ENCODE measurements at places on chromosomes 16 and 17.

DNA sequence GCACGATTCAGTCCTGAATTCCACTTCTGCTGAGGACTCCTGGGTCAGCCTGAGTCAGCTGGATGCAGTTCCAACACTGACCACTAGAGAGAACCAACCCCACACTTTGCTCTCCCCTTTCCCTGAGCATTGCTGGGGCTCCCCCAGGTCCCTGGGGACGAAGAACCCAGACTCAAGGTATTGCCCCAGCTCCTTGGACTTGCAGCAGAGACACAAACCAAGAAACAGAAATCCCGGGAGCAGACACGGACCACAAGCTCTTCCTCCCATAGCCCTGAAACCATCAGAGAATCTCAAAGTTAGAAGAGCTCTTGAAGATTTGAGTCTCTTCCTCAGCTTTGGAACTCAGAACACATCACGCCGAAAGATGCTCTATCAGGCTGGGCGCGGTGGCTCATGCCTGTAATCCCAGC is 678 bp upstream of the GH1 start:
- DNase-seq: peak; percentile 62

- no peak for DNase-seq
Measured at GRCh38 chr16:11386791-11387546, 41.7 kb downstream of the RMI2 start.

DNA sequence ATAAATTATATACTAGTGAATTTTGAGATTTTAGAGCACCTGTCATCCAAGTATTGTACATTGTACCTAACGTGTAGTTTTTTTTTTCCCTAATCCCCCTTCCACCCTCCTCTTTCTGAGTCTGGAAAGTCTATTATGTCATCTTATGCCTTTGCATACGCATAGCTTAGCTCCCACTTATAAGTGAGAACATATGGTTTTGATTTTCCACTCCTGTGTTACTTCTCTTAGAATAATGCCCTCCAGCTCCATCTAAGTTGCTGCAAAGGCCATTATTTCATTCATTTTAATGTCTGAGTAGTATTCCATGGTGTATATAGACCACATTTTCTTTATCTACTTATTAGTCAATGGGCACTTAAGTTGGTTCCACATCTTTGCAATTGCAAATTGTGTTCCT is 177.0 kb upstream of the C16orf82 start:
- no peak for DNase-seq

- no peak for DNase-seq
Measured at GRCh38 chr16:81442220-81442915, 2.2 kb upstream of the CMIP start.

GRCh38 chr16:58931436-58931835 is 197.3 kb upstream of the GOT2 start:
- DNase-seq: no peak

GRCh38 chr16:84683691-84684591 is 15.9 kb upstream of the USP10 start:
- no peak for DNase-seq

GRCh38 chr16:72203401-72203800 is 31.4 kb upstream of the PMFBP1 start:
- no peak for DNase-seq

- no peak for DNase-seq
Measured at GRCh38 chr17:36105781-36106492, 2.3 kb downstream of the CCL4 start.

DNA sequence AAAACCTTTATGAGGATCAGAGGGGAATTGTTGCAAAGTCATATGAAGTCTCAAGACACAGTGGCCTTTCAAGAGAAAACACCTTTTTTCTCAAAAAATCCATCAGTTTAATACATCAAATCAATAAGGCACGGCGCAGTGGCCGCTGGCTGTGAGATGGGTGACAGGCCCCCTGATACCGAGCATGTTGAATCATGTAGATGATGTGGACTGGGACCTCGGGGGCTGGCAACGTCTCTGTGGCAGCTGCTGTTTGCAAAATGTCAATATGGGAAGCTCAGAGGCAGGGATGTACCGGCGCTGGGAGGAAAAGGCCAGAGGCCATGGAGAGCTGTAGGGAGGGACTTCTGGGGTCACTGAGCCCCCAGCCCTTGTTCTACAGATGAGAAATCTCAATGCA is 169.1 kb downstream of the GSG1L start:
- no peak for DNase-seq

- no peak for DNase-seq
Measured at GRCh38 chr16:31351942-31352325, 3.0 kb upstream of the ITGAX start.

DNA sequence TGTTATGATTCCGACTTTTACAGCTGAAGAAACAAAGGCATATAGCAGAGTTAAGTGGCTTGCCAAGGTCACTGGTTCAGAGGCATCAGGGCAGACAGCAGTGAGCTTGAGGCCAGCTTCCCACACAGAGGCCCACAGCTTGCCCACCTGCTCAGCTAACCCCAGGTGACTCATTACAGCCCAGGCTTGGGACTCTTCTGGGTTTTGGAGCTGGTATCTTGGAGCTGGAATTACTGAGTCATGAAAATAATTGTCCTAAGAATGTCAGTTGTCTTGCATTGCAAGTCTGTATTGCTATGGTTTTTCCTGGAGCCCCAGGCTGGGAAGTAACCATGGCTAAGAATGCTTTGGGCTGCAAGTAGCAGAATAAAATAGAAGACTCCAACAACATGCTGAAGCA is 32.4 kb upstream of the IRX3 start:
- no peak for DNase-seq

- no peak for DNase-seq
Measured at GRCh38 chr17:40772101-40772500, at the start of gene KRT26. Gene KRT26, minus strand, starts transcription at chr17:40772201. Its CDS starts 88 bp downstream, at chr17:40772113.

- no peak for DNase-seq
Measured at GRCh38 chr17:79715943-79716797, 14.6 kb upstream of the ENPP7 start.

GRCh38 chr17:31806921-31807320 is 52.1 kb downstream of the COPRS start:
- no peak for DNase-seq

GRCh38 chr17:62700964-62701705 is 73.7 kb downstream of the MRC2 start:
- no peak for DNase-seq

GRCh38 chr16:53692146-53692545 is 11.5 kb downstream of the RPGRIP1L start:
- DNase-seq: no peak

DNA sequence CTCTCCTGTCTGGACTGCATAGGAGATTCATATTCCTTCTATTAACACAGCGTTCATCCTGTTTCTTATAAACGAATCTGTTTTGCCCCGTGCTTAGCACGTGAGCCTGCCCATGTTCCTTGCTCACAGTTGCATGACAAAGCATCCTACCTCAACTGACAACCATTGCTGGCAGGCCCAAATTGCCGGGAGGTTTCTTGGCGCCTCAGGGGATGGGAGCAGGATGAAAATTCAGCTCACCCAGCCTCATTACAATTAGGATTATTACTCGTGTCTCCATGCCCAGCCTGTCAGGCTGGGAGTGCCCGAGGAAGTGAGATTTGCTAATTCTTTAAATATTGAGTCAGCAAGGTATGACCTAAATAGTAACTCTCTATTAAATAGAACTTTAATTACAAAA is 36.7 kb upstream of the HELZ start:
- no peak for DNase-seq

GRCh38 chr16:55001931-55002330 is 71.3 kb downstream of the IRX5 start:
- no peak for DNase-seq

DNA sequence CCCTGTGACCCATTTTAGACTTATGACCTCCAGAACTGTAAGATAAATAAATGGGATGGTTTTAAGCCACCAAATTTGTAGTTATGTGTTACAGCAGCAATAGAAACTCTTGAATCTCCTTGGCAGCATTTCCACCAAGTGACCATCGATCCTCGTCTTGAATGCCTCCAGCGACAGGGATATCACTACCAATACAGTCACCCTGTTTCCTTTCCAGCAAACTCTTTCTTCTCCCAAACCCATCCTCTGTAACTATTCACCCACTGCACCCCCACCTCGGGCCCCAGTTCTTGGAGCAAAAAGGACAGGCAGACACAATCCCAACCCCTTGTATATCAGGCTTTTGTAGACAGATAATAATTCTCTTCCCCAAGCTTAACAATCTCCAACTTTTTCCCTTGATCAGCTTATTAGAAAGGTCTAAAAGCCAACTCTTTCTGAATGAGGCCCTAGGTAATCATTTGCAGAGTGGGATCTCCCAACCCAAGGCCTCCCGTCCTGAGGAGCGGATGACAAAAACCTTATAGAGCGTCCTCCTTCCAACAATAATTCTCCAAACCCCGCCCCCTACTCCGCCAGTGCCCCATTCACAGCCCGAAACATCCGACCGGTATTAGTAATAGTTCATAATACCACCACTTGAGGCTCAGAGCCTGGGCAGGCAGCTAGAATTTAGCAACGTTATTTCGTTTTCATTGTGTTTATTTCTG is 14.7 kb upstream of the PLLP start:
- no peak for DNase-seq

GRCh38 chr17:76032073-76032779 is 5.1 kb upstream of the EVPL start:
- no peak for DNase-seq

DNA sequence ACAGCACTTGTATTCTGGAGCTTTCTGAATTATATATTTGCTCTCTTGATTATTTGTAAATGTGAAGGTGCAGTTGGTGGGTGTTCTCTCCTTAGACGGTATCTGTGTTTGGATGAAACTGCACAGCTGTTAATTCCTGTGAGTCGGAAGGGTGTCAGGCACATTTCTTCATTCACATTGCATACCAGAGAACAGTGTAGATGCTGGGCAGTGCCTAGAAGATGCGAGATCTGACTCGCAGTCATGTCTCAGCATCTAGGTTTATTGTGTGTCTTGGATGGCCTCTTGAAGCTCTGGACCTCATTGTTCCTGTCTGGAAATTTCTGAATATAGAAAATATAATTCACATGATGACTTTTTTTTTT is 61.2 kb downstream of the CLEC16A start:
- DNase-seq: no peak

- DNase-seq: no peak
Measured at GRCh38 chr17:82935966-82936767, 96.3 kb upstream of the ZNF750 start.

GRCh38 chr17:46994993-46995392 is 15.9 kb upstream of the RPRML start:
- no peak for DNase-seq

DNA sequence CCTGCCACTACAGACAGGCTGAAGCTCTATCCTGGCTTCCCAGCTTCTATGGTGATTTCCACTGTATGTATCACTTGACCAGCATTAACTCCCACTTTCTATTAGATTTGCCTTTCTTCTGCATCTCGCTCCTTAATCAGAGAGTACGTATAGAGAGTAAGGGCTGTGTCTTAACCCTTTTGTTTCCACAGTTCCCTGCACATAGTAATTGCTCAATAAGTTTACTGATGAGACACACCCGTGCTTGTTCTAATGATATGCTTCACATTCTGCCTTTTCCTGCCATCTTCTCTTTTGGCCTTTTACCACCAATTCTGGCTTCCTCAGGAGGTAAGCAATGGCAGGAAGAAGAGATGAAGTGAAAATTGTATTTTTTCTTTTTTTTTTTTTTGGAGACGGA is 20.6 kb upstream of the USP36 start:
- no peak for DNase-seq

All from stimulated activated CD4-positive, alpha-beta T cell treated with anti-CD3 and anti-CD28 coated beads, Interleukin-4, amount 100 ng/mL, for 1 hour (primary cell).